Stimulated activated CD4-positive, alpha-beta T cell treated with anti-CD3 and anti-CD28 coated beads, TNF-alpha, amount 100 ng/mL, for 48 hours (primary cell): ENCODE measurements at places on chromosomes 4 and X.

GRCh38 chr4:18636001-18636585, 614.5 kb upstream of the LCORL start:
- DNase-seq = no peak

GRCh38 chr4:37634180-37634579, 52.0 kb downstream of the RELL1 start:
- DNase-seq = no peak

DNA sequence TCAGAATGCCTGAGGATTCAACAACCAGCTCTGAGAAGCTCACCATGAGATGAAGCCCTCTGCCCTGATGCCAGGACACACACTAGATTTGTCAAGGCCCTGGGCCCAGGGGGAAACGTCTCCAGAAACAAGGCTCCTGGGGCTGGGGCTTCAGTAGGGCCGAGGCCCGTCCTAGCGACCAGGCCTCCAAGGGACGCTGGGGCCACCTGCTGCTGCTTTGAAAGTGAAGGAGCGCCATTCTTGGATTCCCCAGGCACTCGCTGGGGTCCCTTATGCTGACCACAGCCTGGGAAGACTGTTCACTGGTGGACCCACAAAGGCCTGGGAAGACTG, 23.9 kb downstream of the PDE6B start:
- DNase-seq = no peak

GRCh38 chr4:41140410-41140809, 73.9 kb downstream of the APBB2 start:
- DNase-seq = no peak

DNA sequence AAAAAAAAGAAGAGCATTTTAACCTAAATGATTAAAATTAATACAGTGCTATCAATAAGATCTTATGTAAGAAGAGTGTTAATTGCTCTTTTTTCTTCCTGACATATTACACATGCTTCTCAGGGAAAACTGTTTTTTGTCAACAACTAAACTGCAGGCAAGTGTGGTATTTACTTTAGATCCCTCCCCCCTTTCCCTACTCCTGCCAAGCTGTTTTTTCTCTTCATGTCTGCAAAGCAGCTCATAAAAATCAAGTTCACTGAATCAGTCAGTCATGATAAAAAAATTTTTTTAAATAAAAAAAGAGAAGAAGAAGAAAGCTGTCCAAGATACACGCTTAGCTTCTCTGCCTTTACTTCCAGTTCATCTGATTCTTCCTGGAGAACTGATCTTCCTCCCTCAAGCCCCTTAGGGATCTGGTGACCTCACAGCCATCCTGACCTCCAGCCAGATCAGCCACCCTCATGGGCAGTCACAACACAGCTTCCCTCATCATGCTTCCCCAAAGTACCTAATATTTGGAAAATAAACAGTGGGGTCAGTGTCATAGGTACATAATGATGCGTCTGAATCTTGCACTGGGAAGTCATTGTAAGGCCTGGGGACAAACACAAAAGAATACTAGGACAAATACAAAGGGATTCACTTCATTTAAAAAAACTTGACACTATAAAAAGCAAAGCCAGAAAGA, 87.0 kb downstream of the ZNF827 start:
- no peak for DNase-seq

- DNase-seq = no peak
Measured at GRCh38 chrX:85112293-85112692, 108.6 kb downstream of the APOOL start.

DNA sequence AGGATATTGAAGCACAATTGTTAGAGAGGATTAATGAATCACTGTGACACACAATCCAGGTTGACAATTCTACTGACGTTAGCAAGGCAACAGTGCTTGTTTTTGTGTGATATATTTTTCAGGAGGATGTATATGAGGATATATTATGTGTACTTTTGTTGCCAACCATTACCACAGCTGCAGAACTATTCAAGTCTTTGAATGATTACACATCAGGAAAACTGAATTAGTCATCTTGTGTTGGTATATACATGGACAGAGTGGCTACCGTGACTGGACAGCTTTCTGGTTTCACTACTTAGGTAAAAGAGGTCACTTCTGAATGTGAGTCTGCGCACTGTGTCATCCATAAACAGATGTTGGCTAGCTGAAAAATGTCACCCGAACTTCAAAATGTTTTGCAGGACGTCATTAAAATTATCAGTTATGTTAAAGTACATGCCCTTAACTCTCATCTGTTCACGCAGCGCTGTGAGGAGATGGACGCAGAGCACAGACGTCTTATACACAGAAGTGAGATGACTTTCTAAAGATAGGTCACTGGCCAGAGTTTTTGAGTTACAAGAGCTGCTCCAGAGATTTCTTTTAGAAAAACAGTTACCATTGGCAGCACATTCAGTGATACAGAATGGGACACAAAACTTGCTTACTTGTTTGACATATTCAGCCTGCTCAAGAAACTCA, 69.0 kb downstream of the MRPL1 start:
- no peak for DNase-seq

DNA sequence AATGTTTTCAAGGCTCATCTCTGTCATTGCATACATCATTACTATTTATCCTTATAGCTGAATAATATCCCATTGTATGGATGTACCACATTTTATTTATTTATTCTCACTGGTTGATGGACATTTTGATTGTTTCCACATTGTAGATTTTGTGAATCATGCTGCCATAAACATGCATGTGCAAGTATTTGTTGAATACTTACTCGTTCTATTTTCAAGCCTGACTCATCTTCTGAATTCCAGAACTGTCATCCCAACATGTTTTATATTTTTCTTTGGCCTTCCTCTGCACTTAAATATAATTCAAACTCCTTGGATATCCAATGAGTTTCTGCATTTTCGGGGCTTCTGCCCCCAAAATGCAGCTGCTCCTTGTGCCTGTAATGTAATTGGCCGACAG, 77.6 kb downstream of the MXRA5 start:
- no peak for DNase-seq

GRCh38 chr4:118682928-118683327, 2.3 kb upstream of the METTL14 start:
- no peak for DNase-seq

- no peak for DNase-seq
Measured at GRCh38 chr4:24862073-24862751, 50.6 kb downstream of the CCDC149 start.

GRCh38 chr4:38821739-38822138, 17.1 kb upstream of the TLR1 start:
- DNase-seq = no peak

- DNase-seq = no peak
Measured at GRCh38 chr4:16230308-16230707, 4.0 kb upstream of the TAPT1 start.

- no peak for DNase-seq
Measured at GRCh38 chrX:3532581-3533085, 180.8 kb downstream of the PRKX start.

GRCh38 chr4:53804719-53805118, 213.4 kb upstream of the LNX1 start:
- DNase-seq = no peak

DNA sequence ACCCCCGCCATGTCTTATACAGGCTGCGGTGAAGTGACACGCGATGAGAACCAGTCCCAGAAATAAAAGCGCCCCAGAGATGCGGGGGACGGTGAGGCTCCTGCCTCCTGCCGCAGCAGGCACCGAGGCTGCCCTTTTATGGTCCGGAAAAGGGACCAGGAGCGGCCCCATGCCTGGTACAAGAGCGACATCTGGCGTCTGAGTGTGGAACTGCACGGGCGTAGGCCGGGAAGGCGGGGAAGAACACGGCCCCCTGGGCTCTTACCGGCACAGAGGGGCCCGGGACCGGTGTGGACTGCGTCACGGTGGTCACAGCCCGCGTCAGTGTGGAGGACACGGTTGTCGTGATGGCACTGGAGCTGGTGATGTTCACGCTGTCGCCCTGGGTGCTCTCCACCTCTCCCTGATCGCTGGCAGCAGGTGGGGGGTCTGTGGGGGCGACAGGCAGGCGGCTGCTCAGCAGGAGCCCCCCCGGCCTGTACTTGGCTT, 8.9 kb upstream of the RENBP start:
- DNase-seq = peak; percentile 67

GRCh38 chrX:65406532-65406931, 128.1 kb downstream of the LAS1L start:
- no peak for DNase-seq

- no peak for DNase-seq
Measured at GRCh38 chr4:158521484-158522088, at the start of gene RXFP1. Gene RXFP1 (plus strand): TSS chr4:158521882. CDS start chr4:158521977, 95 bp downstream.

DNA sequence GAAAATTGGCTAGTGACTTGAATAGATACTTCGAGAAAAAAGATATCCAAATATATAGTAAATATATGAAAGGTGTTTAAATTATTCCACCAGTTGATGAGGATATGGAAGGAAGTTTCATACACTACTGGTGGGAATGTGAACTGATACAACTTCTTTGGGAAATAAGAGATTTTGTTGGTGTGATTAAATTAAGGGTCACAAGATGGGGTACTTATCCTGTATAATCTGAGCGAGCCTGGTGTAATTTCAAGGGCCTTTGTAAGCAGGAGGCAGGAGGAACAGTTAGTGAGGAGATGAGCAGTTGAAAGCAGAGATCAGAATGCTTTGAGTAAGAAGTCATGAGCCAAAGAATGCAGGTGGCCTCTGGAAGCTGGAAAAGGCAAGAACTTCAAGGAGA, 192.2 kb downstream of the KCTD8 start:
- DNase-seq = no peak

GRCh38 chrX:20952180-20952579, 422.0 kb upstream of the CNKSR2 start:
- no peak for DNase-seq

DNA sequence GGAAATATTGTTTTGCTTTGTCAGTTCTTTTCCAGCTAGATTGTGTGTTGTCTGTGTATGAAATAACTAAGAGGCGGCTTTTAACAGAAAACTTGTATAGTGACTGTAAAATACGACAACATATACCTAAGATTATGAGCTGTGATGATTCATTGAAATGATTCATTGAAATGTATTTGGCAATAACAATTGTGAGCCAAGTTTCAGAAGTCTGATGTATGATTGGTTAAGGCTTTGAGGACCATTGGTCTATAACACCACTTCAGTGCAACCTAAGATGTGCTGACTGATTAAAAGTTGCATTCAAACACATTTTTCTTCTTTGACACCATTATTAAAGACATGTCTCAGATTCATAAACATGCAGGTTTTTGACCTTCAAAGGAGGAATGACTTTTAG, 76.6 kb downstream of the PTPN13 start:
- no peak for DNase-seq

- no peak for DNase-seq
Measured at GRCh38 chr4:174177536-174177935, 105.9 kb downstream of the FBXO8 start.

- no peak for DNase-seq
Measured at GRCh38 chr4:105843941-105844340, 51.3 kb upstream of the NPNT start.
